Diencephalon (tissue), 1 donor: ENCODE measurements at places on chromosomes 3 and 15. TPM values are rescaled to one million over a fixed set of nuclear protein-coding genes. Genes with fewer than 3 reads are reported as not detected.

The TRIM42 gene
- total RNA-seq = not detected

The GXYLT2 gene
- 6.0 TPM for total RNA-seq

The IL20RB gene
- 0.92 TPM for total RNA-seq

The CCRL2 gene
- 1.4 TPM for total RNA-seq

The RAB6B gene
- total RNA-seq = 160 TPM

The PGBD4 gene
- total RNA-seq = 5.3 TPM

The PLA2G4D gene
- under 0.01 TPM for total RNA-seq

The ISG20 gene
- total RNA-seq = under 0.01 TPM

The FGF12 gene
- 118 TPM for total RNA-seq

The TGM4 gene
- not detected for total RNA-seq

The RPUSD3 gene
- 21.0 TPM for total RNA-seq
